ENCODE measurements at places on chromosomes 13 and 19.

DNA sequence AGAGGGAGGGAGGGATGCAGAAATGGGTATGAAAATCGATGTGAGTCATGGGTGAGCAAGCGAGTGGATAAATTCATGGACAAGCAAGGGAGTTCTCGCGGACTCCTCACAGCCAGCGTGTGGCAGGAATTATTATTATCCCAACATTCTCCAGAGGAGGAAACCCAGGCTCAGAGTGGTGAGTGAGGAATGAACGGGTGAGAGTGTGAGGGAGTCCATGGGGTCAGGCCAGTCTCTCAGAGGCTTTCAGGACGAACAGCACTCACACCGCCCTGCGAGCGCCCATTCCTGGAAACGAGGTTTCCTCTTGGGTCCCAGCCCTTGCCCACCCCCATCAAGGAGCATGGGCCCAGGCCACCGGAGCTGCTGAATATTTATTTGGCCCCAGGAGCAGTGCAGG lies 6.3 kb upstream of the DNAAF3 start:
- no peak for DNase-seq
- no peak overlapping the region for H3K4me3 ChIP-seq
- no peaks in the 10 kb centered on the region for H3K36me3 ChIP-seq
- H3K27me3 ChIP-seq: peaks cover 6% of the 10 kb centered on the region

GRCh38 chr19:6868351-6868750 lies 19.0 kb upstream of the ADGRE1 start:
- no peaks in the 10 kb centered on the region for H3K4me1 ChIP-seq
- no peak overlapping the region for H3K27ac ChIP-seq
- H3K4me3 ChIP-seq: no peak overlapping the region
- no peaks in the 10 kb centered on the region for H3K36me3 ChIP-seq
- no peaks in the 10 kb centered on the region for H3K27me3 ChIP-seq
- DNase-seq: no peak

DNA sequence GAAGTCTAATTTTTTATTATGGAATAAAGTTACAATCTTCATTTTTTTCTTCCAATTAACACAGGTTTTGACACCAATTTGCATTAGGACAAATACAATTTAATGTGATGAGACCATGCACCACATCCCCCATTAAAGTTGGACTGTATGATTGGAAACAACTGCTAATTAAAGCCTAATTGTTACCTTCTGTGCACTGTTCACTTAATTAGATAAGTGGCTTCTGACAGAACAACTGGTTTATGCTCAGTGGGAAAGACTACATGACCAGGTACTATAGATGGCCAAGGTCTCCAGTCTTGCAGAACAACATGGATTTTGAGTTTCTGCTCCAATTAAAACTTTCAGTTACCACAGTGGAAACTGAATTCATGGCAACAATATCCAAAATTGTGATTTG lies 198.1 kb downstream of the FGF14 start:
- no peaks in the 10 kb centered on the region for H3K4me1 ChIP-seq
- no peak for DNase-seq
- H3K27ac ChIP-seq: no peak overlapping the region
- H3K36me3 ChIP-seq: no peaks in the 10 kb centered on the region

GRCh38 chr19:28026636-28027035 lies 1186.3 kb downstream of the UQCRFS1 start:
- no peak for DNase-seq
- H3K36me3 ChIP-seq: no peaks in the 10 kb centered on the region
- no peak overlapping the region for H3K4me3 ChIP-seq

GRCh38 chr19:10339380-10339960 lies at the start of gene ICAM3:
Gene ICAM3, minus strand, starts transcription at chr19:10339624. Its CDS starts 10 bp downstream, at chr19:10339614.
- DNase-seq: no peak
- H3K36me3 ChIP-seq: no peaks in the 10 kb centered on the region
- H3K4me3 ChIP-seq: no peak within 1 kb of the TSS
- no peaks in the 10 kb centered on the region for H3K27me3 ChIP-seq
- no peaks in the 10 kb centered on the region for H3K4me1 ChIP-seq

DNA sequence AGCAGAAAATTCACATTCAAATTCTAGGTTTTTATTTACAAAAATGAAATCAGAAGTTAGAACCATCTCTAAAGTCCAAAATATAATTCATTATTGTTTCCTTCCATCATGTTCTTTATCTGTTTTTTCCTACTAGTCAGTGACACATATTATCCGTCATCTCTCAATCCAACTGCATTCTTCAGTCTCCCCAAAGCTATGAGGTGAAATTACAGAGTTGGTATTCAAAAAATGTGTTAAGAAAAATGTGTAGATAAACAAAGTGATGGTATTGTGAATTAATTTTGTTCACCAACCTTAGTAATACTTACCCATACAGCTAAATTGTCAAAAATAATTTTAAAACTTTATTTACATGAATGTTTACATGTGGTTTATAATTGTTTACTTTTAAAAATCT lies 448.7 kb upstream of the MIR17HG start:
- no peaks in the 10 kb centered on the region for H3K4me1 ChIP-seq
- H3K36me3 ChIP-seq: no peaks in the 10 kb centered on the region
- no peaks in the 10 kb centered on the region for H3K27me3 ChIP-seq
- no peak overlapping the region for H3K27ac ChIP-seq
- no peak for DNase-seq
- H3K4me3 ChIP-seq: no peak overlapping the region

DNA sequence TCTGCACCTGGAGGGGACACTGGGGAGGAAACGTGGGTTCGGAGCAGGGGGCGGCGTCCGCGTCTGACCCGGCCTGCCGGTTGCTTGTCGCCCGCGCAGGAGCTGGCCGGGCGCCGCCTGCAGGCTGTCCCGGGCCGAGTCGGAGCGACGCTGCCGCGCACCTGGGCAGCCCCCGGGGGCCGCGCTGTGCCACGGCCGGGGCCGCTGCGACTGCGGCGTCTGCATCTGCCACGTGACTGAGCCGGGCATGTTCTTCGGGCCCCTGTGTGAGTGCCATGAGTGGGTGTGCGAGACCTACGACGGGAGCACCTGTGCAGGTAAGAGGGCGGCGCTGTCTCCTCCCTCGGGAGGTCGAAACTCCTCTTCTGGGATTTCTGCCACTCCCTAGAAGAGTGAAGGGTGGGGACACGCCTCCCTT lies 1.3 kb downstream of the ITGBL1 start:
- no peak for DNase-seq
- H3K27ac ChIP-seq: no peak overlapping the region
- H3K27me3 ChIP-seq: no peaks in the 10 kb centered on the region
- H3K4me3 ChIP-seq: no peak overlapping the region

DNA sequence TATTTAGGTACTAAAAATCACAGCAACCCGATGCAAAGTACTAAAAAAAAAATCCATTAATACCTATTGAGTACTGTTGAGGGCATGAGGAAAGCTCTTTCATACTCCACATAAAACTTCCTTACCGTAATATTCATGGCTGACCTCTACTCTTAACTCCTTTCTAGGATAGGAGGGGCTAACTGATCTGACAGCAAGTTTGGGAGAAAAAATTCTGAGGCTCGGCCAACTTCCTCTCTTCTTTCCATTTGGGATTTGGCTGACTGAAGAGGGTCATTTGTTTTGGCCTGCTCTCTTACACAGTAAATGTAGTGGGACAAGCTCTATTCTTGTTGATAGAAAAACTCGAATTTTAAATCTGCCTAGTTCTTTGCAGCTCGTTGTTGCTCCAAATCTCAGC lies 9.4 kb upstream of the USPL1 start:
- no peaks in the 10 kb centered on the region for H3K27me3 ChIP-seq
- H3K27ac ChIP-seq: no peak overlapping the region
- DNase-seq: no peak

DNA sequence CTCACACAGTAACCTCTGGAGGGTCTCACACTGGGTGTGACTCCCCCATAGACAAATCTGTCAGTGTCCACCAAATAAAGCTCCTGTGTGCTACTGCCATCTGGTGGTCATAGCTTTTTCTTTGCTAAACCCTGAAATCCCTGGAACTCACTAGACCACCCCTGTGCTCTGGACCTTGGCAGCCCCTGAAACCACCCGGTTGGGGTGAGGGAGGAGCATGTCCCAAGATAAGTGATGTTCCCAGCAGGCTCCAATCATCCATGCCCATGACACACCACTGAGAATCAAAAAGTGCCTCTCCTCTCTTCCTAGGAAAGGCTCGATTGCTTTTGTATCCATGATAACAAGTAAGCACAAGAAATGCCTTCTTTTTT lies 6.5 kb upstream of the HSD17B14 start:
- no peak overlapping the region for H3K27ac ChIP-seq
- H3K27me3 ChIP-seq: no peaks in the 10 kb centered on the region
- H3K4me1 ChIP-seq: no peaks in the 10 kb centered on the region
- DNase-seq: peak; percentile 75

DNA sequence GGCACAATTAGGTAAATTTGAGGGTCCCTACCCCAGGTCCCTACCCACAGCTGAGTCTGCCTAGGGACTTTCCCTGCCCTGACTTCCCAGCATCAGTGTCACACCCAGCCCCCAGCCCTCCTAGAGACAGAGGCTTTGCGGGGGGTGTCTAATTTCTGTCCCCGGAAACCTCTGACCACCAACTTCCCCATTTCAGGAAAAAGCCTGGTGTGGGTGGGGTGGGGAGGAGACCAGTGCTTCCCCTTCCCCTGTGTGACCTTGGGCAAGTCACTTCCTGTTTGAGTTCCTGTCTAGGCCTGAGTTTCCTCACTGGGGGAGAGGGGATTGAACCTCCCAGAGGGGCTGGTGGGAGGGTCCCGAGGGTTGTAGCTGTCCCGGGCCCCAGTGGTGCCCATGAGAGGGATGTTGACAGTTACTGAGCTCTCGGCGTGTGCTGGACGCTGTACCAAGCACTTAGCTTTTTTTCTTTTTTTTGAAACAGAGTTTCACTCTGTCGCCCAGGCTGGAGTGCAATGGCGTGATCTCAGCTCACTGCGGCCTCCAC lies 7.9 kb downstream of the VASP start:
- no peak for DNase-seq
- no peaks in the 10 kb centered on the region for H3K4me1 ChIP-seq
- H3K27me3 ChIP-seq: no peaks in the 10 kb centered on the region
- H3K36me3 ChIP-seq: peaks cover 8% of the 10 kb centered on the region
- H3K27ac ChIP-seq: no peak overlapping the region
- H3K4me3 ChIP-seq: no peak overlapping the region

DNA sequence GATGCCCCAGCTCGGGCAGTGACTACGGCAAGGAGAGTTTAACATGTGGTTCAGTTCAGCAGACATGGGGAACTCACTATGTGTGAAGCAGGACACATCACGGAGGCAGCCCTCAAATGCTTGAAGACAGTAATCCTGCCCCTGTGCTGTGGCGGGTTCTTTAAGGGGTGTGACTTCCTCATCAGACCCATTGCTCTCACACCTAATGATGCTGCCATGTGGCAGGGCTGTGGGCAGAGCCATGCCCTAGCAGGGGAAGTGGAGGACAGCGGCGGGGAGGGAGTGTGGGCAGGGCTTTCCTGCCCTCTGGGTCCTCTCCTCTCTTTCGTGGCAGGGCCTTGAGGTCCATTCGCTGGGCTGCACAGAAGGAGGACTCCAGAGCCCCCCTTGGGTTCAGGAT lies 131.1 kb upstream of the GJB6 start:
- no peaks in the 10 kb centered on the region for H3K4me1 ChIP-seq
- no peaks in the 10 kb centered on the region for H3K27me3 ChIP-seq
- H3K27ac ChIP-seq: no peak overlapping the region
- H3K36me3 ChIP-seq: no peaks in the 10 kb centered on the region
- no peak for DNase-seq
- H3K4me3 ChIP-seq: no peak overlapping the region

GRCh38 chr19:37095859-37096258 lies 17.6 kb downstream of the ZNF420 start:
- H3K27ac ChIP-seq: no peak overlapping the region
- H3K36me3 ChIP-seq: no peaks in the 10 kb centered on the region
- DNase-seq: no peak
- no peaks in the 10 kb centered on the region for H3K4me1 ChIP-seq

GRCh38 chr13:51417716-51418115 lies 35.1 kb downstream of the INTS6 start:
- H3K36me3 ChIP-seq: no peaks in the 10 kb centered on the region
- H3K4me1 ChIP-seq: peaks cover 2% of the 10 kb centered on the region
- H3K4me3 ChIP-seq: no peak overlapping the region
- H3K27me3 ChIP-seq: no peaks in the 10 kb centered on the region
- no peak overlapping the region for H3K27ac ChIP-seq

DNA sequence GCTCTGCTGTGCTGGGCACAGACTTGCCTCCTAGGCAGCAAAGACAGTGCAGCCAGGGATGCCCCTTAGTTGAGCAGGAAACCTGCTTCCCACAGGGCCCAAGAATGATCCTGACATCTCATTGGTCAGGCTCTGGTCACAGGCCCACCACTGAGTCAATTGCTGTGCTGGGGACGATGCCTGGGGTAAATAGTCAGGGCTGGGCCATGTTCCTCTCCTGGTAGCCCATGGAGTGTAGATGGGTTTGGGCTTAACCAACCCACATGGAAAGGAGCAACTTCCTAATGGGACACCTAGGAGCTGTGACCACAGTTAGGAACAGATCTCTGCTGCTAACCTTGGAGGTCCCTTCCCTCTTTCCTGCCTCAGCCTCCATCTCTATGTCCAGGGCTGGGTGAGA lies 212.5 kb upstream of the ZNF536 start:
- no peaks in the 10 kb centered on the region for H3K27me3 ChIP-seq
- no peaks in the 10 kb centered on the region for H3K36me3 ChIP-seq
- no peak for DNase-seq
- no peak overlapping the region for H3K27ac ChIP-seq

DNA sequence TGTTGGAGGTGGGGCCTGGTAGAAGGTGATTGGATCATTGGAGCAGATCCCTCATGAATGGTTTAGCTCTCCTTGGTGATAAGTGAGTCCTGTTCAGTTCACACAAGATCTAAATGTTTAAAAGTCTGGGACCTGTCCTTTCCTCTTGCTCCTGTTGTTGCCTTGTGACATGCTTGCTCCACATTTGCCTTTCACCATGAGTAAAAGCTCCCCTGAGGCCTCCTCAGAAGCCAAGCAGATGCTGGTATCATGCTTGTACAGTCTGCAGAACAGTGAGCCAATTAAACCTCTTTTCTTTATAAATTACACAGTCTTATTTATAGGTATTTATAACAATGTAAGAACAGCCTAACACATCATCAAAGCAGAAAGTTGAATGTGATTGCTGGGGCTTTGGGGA lies 24.2 kb upstream of the RFC3 start:
- H3K27me3 ChIP-seq: no peaks in the 10 kb centered on the region
- no peaks in the 10 kb centered on the region for H3K36me3 ChIP-seq
- no peak overlapping the region for H3K27ac ChIP-seq
- no peak for DNase-seq
- H3K4me3 ChIP-seq: no peak overlapping the region

DNA sequence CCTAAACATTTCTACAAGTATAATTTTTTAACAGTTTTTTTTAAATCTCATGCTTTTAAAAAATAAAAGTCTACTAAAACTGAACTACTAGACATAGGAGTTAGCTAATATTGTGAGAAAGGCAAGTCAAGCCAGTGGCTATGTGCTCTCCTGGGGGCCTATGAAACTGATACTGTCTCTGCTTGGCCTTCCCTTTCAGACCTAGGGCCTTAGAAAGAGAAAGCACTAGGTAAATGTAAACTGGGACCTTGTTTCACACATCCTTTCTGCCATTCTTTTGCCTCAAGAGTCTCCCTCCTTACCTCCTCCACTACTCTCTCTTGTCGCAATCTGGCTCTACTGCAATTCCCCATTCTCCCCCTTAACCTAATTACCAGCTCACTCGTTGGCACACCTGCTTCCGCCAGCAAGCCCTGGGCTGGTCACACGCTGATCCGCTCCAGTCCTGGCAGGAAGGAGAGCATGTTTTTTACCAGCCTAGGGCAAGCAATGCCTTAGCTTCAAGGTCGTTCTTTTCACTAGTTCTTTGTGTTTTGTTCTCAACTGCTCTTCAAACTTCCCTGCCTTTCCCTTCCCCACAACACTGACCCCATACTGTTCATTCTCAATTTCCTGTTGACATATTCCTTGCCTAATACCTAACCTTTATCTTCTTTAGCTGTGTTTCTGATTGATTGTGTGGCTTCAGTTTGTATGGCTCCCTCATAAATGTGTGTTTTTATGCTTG lies 23.1 kb downstream of the TBC1D4 start:
- H3K36me3 ChIP-seq: no peaks in the 10 kb centered on the region
- no peak overlapping the region for H3K27ac ChIP-seq
- H3K4me3 ChIP-seq: no peak overlapping the region

All from mesendoderm (in vitro differentiated cells).